Kasumi-1 (cell line): ENCODE measurements at places on chromosomes 11 and 22.

DNA sequence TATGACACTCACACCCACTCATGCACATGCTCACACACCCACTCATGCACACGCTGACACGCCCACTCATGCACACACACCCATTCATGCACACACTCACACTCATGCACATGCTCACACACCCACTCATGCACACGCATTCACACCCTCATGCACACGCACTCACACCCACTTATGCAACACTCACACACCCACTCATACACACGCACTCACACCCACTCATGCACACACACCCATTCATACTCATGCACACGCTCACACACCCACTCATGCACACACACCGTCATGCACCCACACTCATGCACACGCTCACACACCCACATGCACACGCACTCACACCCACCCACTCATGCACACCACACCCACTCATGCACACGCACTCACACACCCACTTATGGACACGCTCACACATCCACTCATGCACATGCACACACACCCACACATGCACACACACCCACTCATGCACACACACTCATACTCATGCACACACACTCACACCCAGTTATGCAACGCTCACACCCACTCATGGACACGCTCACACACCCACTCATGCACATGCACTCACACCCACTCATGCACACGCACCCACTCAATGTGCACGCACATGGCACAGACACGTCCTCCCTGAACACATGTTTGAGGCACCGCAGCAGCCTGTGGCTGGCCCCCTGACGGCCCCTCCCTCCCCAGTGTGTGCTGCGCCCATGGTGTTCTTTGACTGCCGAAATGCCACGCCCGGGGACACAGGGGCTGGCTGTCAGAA lies 17.9 kb downstream of the MUC5AC start:
- no peak for DNase-seq

DNA sequence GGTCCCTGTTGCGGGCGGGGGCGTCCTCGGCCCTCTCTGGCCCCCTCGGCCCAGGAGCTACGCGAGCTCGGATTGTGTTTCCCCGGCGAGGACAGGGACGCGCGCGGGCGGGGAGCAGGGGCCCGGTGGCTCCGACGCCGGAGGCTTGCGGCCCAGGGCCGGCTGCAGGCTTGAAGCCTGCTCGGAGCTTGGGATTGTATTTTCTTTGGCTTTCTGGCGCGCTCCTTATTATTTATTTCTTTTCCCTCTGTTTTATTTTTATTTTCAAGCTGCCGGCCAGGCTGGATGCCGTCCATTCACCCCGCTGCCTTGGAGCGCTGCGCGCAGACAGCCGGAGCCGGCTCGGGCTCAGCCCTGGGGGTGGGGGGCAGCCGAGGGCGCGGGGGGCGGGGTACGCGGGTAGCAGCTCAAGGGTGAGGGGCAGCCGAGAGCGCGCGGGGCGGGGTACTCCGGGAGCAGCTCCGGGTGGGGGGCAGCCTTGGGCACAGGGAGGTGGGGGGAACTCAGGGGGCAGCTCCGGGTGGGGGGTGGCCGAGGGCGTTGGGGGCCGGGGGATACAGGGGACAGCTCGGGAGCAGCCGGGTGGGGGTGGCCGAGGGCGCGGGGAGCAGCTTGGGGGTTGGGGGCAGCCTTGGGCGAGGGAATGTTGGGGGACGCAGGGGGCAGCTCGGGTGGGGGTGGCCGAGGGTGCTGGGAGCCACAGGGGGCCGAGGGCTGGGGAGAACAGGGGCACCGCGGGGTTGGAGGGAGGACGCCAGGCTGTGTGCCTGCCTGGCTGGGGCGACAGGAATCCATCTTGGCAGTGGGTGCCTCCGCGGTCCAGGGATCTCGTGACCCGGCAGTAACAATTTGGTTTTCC lies 42.7 kb downstream of the KCNJ1 start:
- DNase-seq, result no peak

DNA sequence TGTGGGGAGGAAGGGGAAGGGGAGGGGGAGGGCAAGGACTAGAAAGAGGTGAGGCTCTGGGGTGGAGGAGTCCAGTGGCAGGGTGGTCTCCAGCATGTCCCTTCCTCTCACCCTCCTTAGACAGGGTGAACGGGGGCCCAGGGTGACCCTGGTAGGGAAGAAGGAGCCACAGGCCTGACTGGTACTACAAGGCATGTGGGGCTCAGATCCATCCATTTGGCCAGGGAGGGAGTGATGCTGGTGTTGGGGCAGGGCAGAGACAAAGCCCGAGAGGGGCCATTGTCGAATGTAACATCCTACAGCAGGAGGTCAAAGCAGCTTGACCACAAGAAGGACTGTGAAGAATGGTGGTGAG lies 69.0 kb upstream of the SHISAL1 start:
- no peak for DNase-seq

DNA sequence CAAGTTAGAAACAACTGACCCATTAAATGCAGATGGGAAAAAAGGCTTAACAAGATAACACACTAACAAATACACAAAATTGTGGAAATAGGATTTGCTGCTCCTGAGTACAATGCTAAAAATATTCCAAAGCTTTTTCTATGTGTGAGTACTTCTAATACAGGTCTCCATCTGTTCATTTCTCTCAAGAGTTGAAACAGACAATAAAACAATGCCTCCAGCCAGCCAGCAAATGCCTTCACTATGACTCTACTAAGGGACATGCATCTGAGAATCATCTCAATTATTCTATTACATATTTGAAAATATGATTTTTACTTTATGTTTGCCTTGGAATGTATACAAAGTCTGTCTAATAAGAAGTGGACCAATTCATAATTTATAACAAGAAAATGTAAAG lies 119.0 kb downstream of the CADM1 start:
- no peak for DNase-seq

GRCh38 chr11:67351275-67352005 lies 1.9 kb downstream of the POLD4 start:
- DNase-seq, result peak; percentile 89

DNA sequence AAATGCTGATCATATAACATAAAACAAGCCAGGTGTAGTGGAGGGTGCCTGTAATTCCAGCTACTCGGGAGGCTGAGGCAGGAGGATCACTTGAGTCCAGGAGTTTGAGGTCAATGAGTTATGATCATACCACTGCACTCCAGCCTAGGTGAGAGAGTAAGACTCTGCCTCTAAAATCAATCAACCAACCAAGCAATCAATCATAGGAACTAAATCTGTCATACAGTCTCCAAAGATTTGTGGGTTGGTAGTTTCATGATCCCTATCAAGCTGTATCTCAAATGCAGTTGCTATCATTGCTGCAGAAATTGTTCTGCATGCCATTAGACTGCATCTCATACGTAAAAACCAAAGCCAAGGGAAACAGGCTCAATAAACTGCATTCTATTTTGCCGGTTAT lies 33.1 kb downstream of the NARS2 start:
- DNase-seq, result no peak
